ENCODE measurements at places on chromosomes 3 and 15.

DNA sequence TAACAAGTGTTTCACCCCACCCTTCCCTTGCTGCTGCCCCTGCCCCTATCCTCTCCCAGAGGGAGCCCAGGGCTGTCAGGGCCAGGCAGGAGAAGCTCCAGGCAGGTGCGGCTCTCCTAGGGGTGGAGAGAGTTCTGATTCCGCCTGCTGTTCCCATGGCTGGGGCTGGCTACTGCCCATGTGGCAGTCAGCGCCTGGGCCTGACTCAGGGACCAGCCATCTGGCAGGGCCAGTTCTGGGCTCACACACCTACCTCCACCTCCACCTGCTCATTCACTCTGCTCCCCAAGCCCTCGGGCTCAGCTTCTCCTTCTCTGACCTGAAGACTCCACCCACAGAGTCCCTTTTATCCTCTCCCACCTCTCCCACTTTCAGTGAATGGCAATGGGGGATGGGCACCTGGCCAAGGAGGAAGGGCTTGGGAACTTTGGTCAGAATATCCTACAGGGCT is 23.4 kb downstream of the AMOTL2 start:
- DNase-seq = peak; percentile 73

DNA sequence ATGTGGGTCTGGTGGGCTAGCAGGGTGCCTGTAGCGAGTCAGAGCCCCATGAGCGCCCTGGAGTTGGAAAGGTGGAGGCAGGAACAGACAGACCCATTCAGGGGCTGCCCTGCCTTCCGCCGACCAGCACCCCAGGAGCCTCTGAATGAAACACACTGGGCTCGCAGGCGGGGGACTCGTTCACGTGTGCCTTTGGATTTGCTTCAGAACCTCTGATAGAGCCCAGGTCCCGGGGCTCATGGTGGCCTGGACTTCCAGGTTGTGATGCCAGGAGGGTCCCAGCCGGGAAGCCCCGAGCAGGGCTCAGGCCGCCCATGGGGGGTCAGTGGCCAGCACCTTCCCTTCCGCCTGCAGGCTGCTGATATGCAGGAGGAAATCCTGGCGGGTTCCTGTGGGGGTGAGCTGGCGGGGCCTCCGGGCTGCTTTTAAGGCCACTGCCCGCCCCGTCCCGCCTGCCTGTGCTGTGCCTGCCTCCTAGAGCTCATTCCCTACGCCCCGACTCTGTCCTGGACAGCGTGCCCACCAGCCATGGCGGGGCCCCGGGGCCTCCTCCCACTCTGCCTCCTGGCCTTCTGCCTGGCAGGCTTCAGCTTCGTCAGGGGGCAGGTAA is at the start of gene STAB1:
Gene STAB1 (plus strand): TSS at position 453 of the 610 bp plus-strand sequence. CDS start 76 bp downstream, at position 529.
- peak; percentile 63 for DNase-seq

- DNase-seq = no peak
Measured at GRCh38 chr15:93861413-93861812, 369.9 kb upstream of the MCTP2 start.

- peak; percentile 31 for DNase-seq
Measured at GRCh38 chr15:25169318-25169717, 214.5 kb downstream of the SNRPN start.

DNA sequence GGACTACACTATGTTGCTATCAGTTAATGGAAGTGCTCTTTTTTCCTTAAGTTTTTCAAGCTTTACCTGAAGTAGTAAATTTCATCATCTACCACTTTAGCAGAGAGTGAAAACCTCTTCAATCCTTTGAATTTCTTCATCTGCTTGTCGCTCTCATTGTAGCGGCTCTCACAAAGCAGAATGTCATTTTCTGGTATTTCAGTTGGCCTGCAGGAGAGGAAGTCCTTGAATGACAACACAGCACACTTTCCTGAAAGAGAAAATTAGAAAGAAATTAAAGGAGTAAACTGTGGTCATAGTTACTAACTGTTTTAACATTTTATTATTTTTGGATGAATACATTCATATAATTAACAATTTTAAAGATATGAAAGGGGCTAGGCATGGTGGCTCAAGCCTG is 27.6 kb downstream of the UQCC5 start:
- DNase-seq = no peak

DNA sequence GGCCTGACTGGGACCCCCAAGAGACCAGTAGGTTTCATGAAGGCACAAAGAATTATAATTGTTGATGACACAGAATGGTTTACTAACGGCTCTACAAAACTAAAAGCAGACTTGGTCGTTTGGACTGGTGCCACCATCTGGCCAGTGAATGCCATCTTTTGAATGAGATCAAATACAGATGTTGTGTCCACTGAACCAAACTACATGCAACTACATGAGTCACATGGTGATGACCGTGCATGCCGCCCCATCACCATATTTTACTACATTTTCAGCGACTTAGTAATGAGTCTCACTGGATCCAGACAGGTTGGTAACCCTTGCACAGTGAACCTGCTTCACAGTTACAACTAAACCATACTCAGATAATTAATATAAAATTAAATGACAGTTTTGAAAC is 803.3 kb downstream of the DIPK2A start:
- DNase-seq = no peak

- no peak for DNase-seq
Measured at GRCh38 chr3:69204315-69204957, 82.0 kb upstream of the LMOD3 start.

DNA sequence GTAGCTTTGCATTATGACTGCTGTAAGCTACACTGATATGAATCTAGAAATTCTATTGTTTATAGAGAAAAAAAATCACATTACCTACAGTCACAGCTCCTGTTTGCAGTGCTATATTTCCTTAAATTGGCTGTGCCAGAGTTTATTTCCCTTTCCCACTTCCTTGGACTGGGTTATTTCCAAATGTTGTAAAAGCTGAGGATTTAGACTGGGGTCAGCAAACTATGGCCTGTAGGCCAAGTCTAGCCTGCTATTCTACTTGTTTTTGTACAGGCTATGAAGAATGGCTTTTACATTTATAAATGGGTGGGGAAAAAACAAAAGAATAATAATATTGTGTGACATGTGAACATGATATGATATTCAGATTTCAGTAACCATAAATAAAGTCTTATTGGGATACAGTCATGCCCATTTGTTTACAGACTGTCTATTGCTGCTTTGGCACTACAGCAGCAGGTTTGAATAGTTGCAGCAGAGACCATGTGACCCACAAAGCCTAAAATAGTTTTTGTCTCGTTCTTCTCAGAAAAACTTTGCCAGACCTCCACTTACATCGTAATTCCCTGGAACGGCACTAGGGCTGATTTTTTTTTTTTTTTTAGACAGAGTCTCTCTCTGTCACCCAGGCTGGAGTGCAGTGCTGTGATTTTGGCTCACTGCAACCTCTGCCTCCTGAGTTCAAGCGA is 7.8 kb downstream of the GLDN start:
- DNase-seq = no peak

GRCh38 chr15:71055461-71055860 is 59.8 kb upstream of the THSD4 start:
- no peak for DNase-seq

GRCh38 chr3:144058713-144059112 is 87.1 kb downstream of the DIPK2A start:
- DNase-seq = no peak

DNA sequence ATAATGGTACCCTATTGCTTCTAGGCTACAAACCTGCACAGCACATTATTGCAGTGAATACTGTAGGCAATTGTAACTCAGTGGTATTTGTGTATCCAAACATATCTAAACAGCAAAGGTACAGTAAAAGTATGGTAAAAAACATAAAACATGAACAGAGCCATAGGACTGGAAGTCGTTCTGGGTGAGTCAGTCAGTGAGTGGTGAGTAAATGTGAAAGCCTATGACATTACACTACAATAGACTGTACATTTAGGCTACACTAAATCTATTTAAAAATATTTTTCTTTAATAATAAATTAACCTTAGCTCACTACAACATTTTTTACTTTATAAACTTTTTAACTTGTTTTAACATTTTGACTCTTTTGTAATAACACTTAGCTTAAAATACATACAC is 21.3 kb downstream of the RAB6B start:
- no peak for DNase-seq

DNA sequence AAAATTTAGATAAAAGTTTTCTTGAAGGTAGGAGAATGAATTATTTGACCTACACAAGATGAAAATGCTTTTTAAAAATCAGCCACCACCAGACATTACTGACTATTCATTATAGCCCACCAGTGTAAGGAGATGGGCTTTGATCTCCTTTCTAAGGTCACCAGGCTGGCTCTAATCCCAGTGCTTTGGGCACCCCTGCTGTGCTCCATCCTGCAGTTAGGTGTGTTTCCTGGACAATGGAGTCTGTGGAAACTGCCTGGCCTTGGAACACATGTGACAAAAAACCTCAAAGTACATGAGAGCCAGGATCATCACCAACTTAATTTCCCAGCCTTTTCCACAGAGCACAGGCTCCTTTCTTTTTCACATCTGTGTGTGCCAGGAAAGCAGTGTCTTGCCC is 260.9 kb downstream of the CHST2 start:
- DNase-seq = no peak

DNA sequence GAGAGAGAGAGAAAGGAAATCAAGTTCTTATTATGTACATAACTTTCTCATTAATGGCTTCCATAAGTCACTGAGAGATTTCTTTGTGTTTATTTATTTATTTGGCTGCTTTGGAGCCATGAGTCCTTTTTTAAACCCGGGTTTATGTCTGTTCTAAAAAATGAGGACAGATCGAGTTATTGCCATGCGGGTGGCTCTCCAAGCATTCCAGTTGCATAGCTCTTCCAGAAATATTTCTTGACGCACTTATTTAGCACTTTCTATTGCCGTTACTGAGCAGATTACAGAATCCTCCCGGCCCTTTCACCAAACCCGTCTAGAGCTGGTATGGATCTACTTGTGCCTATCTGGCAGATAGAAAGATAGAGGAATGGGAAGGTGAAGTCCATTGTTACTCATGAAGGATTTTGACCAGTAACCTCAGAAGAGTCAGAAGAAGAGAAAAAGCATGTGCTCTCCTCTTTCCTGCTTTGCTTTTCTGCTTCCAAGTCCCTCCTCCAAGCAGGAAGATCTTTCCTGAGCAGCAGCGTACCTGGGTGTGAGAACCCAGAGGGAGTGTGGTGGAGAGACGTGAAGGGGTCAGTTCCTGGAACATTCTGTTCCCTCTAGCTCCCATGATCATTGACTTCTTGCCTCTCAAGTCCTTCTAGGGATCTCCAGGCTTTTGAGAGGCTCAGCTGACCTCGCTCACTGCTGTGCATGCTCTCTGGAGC is 112.8 kb downstream of the LPP start:
- no peak for DNase-seq

DNA sequence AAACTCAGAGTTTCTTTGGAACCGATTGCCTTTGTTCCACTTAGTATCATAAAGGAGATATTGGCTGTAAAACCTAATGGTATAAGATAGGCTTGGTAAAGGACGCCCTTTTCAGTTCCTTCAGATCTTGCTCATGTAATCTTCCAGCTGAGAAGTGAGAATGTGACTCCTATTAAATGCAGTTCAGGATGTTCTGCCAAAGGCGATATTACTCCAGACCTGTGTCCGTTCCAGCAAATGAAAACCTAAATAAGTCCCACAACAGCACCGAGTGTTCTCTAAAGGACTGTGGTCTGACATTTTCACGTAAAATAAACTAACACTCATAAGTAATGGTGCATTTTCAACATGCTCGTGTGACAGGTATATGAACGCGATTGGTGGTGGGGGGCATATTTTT is 276.2 kb downstream of the FEZF2 start:
- DNase-seq = no peak
